ENCODE measurements at places on chromosomes 5 and 9.

DNA sequence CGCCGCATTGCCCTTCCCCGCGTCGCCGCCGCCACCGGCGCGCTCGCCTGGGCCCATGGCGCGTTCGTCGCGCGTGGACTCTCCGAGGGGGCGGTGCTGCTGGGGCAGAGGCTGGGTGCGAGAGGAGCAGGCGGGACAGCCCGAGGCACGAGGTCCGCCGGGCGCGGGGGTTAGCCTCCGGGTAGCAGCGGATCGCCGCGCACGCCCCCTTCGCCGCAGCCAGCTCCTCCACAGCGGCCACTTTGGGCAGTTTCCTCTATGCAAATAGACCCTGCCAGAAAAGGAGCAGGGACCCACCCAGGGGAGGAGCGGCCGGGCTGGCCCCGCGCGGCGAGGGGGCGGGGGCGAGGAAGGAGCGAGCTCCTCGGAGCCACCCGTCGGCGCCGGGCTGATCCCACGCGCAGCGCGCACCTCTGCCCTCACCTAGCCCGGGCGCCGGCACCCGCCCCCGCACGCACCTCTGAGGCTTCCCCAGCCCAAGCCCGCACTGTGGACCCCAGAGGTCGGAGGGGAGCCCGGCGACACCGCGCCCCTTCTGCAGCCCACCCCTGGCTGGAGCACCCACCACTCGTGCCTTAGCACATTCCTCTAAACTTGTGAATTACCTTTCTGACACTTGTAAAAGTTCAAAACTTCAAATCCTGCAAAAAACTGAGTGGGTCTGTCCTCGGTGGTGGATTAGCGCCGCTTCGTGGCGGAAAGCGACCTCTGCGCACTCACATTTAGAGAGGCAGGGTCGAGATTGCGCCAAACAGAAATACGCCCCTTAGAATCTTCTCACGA lies at the start of gene COL23A1:
Gene COL23A1 (minus strand): TSS at position 253 of the 783 bp plus-strand sequence.
- peak; percentile 26 for DNase-seq

DNA sequence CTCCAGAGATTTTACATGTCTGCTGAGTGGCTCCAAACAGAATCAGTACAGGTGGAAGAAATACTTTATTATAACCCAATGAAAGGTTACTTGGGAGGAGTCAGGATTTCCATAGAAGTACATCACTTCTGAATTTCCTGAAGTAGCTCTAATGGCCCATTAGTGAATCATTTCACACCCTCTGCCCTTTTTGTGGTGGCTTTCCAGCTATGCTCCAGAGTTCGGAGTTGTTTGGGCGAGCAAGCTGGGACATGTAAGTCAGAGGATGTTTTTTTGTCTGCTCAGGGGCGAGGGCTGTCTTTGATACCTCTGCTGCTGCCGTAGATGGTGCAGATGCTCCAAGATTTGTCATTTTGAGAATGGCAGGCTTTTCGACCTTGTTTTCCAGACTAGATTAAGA lies 226.1 kb downstream of the GOLPH3 start:
- no peak for DNase-seq

DNA sequence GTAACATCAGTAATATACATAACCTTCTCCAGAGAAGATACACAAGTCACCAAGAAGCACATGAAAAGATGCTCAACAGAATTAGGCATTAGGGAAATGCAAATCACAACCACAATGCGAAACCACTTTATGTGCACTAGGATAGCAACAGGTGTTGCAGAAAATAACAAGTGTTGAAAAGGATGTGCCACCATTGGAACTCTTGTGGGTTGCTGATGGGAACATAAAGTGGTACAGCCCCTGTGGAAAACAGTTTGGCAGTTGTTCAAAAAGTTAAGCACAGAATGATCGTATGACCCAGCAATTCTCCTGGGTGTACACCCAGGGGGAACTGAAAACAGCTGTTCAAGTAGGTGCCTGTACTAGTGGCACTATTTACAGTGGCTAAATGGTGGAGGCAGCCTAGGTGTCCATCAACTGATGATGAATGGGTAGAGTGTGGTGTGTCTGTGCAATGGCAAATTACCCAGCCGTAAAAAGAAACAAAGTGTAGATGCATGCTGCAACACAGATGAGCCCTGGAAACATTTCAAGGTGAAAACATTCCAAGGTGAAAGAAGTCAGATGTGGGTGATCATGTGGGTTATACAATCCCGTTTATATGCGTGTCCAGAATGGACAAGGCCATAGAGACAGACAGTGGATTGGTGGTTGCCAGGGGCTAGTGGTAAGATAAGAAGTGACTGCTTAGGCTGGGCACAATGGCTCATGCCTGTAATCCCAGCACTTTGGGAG lies 27.2 kb downstream of the CCDC69 start:
- DNase-seq: peak; percentile 9

GRCh38 chr5:1540166-1540565 lies 16.4 kb upstream of the LPCAT1 start:
- DNase-seq: peak; percentile 63

- no peak for DNase-seq
Observed at GRCh38 chr9:103301051-103301450, 305.9 kb downstream of the CYLC2 start.

- DNase-seq: no peak
Observed at GRCh38 chr5:98414938-98415337, 358.5 kb upstream of the RGMB start.

- no peak for DNase-seq
Observed at GRCh38 chr5:132837868-132838267, 7.4 kb upstream of the SHROOM1 start.
